NCI-H774 (cell line): ENCODE measurements at places on chromosomes 4 and X.

GRCh38 chr4:8473198-8473919 is 32.8 kb downstream of the TRMT44 start:
- DNase-seq, result no peak

- no peak for DNase-seq
Observed at GRCh38 chrX:119690921-119691716, 1.8 kb downstream of the SEPTIN6 start.

- DNase-seq, result no peak
Observed at GRCh38 chr4:158785718-158786117, 16.9 kb downstream of the FNIP2 start.

DNA sequence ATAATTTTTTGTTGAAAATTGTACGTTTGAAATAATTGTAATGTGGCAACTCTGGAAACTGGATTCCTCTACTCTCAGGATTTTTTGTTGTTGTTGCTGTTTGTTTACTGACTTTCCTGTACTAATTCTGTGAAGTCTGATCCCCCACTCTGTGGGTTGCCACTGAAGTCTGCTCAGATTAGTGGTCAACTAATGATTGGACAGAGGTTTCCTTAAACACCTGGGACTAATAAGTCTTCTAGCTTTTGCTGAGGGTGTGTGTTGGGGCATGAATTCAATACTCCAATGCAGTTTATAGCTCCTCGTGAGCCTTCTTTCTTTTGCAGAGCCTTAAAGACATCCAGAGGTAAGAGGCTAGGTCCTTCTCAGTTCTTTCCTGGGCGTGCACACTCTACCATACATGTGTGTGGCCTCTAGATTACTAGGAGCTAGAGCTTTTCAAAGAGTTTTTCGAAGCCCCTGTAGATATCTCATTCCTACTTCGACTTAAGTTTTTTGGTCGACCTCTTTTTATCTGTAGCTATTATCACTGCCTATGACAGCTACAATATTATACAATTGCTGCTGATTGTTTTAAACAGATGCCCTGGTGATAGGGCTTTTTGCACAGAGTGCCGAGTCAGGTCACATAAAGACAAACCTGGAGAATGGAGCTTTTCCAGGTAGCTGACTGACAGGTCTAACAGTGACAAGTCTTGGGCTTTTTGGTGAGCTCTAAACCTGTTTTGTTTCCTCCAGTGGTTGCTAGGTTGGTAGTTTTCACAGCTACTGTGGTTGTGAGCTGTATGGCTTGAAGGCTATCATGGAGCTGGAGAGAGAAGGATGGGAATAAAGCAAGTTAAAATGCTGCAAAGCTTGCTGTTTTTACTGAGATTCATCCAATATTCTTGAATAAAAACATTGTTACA is 34.0 kb downstream of the BMP2K start:
- no peak for DNase-seq
